ENCODE measurements at places on chromosomes 11 and 22. TPM values are rescaled to one million over a fixed set of nuclear protein-coding genes. Genes with fewer than 3 reads are reported as not detected.

ASCL2 gene
- 0.10 TPM for polyA plus RNA-seq

DNA sequence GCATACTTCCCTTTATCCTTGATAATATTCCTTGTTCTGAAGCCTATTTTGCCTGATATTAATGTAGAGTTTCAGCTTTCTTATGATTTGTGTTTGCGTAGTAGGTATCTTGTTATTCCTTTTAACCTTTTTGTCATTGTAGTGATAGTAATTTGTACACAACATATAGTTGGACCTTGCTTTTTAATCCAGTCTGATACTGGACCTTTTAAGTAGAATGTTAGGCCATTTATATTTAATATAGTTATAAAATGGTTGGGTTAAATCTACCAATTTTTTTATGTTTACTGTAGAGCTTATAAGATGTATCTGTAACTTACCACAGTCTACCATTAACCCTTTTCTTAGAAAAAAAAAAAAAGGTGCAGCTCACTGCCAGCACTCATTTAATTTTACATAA, 8.6 kb upstream of the PITPNB start:
- no peak for DNase-seq

LRRC75B gene
- polyA plus RNA-seq: 6.2 TPM

- no peak for DNase-seq
These were observed 1.3 kb upstream of the TBX10 start for GRCh38 chr11:67640758-67641337.

USP35 gene
- polyA plus RNA-seq: 5.1 TPM

All from forelimb muscle (tissue), 1 donor.